Right cardiac atrium (tissue), 5 donors: ENCODE measurements at places on chromosomes 5 and 9. TPM values are rescaled to one million over a fixed set of nuclear protein-coding genes. Genes with fewer than 3 reads are reported as not detected.

TRIO gene
- polyA plus RNA-seq: 31.3 TPM

PCDHGB1 gene
- polyA plus RNA-seq: 1.3 TPM

RASEF gene
- 0.02 TPM for polyA plus RNA-seq

GAS1 gene
- polyA plus RNA-seq: 16.6 TPM

IER5L gene
- 10.4 TPM for polyA plus RNA-seq

MUSK gene
- 0.86 TPM for polyA plus RNA-seq

DDX46 gene
- polyA plus RNA-seq: 14.3 TPM

PTGDS gene
- 6,981 TPM for polyA plus RNA-seq

TMC1 gene
- polyA plus RNA-seq: 0.05 TPM

FAM174A gene
- polyA plus RNA-seq: 25.2 TPM

CFAP157 gene
- 0.18 TPM for polyA plus RNA-seq

LIX1 gene
- 0.18 TPM for polyA plus RNA-seq

EXOSC2 gene
- polyA plus RNA-seq: 11.0 TPM

CLINT1 gene
- polyA plus RNA-seq: 27.0 TPM

BARHL1 gene
- polyA plus RNA-seq: not detected

CMBL gene
- polyA plus RNA-seq: 39.9 TPM

ZNF618 gene
- 1.4 TPM for polyA plus RNA-seq

FOXD4L4 gene
- polyA plus RNA-seq: 0.05 TPM

SEMA4D gene
- polyA plus RNA-seq: 13.0 TPM

KIAA0825 gene
- 0.43 TPM for polyA plus RNA-seq
